Activated T-helper 9 cell treated with anti-CD3 and anti-CD28 coated beads, Interleukin-2, amount 50 U/mL, for 16 hours (primary cell): ENCODE measurements at places on chromosomes 1 and 21.

- no peak for DNase-seq
Measured at GRCh38 chr1:199978408-199978940, 49.0 kb upstream of the NR5A2 start.

DNA sequence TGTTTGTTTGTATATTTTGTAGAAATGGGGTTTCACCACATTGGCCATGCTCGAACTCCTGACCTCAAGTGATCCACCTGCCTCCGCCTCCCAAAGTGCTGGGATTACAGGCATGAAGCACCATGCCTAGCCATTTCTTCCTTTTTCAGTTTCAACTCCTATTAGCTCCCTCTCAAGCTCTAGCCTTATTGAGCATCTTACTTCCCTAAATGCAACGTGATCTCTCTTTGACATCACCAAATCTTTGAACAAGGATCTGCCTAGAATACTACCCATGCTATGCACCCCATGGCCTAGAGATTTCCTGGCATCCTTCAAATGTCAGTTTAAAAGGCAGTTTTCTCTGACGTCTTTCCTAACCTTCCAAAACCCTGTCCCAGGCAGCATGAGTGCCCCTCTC lies 91.1 kb upstream of the NR5A2 start:
- no peak for DNase-seq

DNA sequence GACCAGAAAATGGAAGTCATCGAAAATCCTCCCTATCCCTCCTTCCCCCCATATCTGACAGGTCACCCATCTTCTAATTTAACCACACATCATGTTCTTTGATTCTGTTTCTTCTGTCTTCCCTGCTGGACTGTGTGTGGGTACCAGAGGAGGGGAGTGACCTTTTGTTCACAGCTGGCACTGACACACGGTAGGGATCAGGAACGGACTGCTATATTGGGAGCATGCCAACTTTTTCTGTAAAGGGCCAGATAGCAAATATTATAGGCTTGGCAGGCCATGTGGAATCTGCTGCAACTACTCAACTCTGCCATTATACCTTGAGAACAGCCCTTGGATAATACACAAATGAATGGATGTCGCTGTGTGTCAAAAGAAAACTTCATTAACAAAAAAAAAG lies 7.5 kb upstream of the TOMM20 start:
- DNase-seq = no peak

DNA sequence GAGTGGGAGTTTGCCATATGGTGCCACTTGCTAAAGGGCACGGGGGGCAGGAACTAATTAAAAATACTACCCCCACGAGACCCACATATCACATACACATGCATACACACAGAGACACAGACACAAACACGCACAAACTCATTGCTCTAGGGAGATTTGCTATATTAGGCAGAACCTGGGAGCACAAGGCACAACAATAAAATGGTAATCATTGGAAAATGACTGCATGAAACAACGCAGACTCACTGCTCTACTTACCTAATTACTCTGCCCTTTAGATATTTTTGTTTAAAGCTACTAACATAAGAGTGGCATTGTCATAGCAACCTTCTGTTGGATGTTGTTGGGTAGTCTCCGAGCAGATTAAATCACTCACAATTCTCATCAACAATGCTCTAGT lies 20.3 kb upstream of the RGS4 start:
- no peak for DNase-seq

DNA sequence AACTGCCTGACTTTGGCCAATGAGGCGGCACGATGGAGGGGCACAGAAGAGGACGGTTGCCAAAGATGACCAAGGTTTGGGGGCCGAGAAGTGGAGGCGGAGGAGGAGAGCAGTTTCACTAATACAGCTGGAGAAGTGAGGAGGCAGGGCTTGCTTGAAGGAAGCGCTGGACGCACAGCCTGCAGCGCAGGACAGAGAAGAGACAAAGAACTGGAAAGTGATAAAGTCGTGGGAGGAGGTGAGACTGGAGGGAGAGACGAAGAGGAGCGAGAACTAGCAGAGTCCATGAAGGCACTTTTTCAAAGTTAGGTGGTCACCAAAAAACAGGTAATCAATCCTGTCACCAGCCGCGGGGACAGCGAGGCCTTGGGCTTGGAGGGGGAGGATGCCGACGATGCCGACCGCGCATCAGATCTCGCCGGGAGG lies 771 bp downstream of the PACC1 start:
- peak; percentile 17 for DNase-seq

DNA sequence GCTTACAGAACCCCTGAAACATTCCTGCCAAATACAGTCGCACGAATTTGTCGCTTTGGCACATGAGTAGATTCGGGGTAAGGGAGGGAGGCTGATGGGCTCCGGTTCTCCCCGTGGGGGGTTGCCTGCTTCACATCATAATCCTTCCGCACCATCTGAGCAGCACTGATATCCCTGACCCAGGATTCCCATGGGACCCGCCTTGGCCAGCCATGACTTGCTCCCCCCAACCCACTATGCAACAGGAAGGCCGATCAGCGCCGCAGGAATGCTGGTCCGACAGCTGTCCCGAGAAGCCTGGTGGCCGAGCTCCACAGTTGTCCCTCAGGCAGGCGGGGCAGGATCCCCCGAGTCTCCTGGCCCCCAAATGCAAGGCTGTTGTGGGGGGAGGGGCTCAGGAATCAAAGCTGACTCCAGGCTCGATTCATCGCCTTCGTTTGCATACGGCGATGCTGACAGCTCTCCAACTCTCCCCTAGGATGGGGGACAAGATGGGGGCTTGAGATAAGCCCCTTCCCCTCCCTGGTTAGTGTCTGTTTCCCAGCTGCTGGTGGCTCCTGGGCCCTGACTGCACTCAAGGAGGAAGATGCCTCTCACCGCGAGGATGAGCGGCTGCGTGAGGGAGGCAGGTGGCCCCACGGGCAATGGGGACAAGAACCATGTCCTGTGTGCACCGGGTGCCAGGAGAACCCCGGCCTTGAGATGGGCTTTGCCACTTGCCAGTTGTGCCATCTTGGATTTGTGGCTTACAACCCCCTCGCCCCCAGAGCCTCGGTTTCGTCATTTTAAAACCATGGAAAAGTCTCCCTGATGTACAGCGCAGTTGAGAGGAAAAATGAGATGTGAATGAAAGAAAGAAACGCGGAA lies 9.3 kb downstream of the DRAXIN start:
- no peak for DNase-seq

DNA sequence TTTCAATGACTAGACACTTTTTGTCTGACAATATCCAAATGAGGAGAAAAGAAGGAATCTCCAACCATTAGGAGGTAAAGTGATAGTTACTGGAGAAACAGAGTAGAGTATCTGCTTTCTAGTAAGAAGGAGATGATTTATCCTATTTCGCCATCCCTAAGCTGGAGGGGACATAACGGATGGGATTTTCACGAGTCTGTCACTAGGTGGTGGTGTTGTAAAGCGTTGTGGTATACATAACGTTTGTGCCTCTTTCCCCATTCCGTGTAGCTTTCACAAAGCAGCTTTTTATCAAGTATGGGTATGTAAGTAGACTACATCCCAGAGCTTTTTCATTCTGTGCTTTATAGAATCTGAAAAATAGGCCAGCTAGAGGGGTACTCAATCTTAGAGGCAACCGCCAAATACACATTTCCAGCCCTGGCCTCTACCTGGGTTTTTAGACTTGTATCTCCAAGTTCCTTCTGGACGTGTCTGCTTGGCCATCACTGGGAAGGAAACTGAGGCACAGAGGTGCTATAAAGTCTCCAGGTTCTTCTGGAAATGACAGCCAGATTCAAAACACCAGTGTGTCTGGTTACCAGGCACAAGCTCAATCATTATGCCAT lies 33.3 kb upstream of the FAM3B start:
- DNase-seq = no peak

GRCh38 chr1:189805735-189806134 lies 671.9 kb downstream of the BRINP3 start:
- DNase-seq = no peak

GRCh38 chr1:58584082-58584895 lies 7.2 kb upstream of the TACSTD2 start:
- no peak for DNase-seq

- DNase-seq = no peak
Measured at GRCh38 chr1:100607628-100608240, 69.8 kb downstream of the GPR88 start.

- DNase-seq = no peak
Measured at GRCh38 chr1:178953034-178953433, 72.7 kb upstream of the FAM20B start.

- no peak for DNase-seq
Measured at GRCh38 chr1:167479331-167479979, 38.9 kb downstream of the CD247 start.

DNA sequence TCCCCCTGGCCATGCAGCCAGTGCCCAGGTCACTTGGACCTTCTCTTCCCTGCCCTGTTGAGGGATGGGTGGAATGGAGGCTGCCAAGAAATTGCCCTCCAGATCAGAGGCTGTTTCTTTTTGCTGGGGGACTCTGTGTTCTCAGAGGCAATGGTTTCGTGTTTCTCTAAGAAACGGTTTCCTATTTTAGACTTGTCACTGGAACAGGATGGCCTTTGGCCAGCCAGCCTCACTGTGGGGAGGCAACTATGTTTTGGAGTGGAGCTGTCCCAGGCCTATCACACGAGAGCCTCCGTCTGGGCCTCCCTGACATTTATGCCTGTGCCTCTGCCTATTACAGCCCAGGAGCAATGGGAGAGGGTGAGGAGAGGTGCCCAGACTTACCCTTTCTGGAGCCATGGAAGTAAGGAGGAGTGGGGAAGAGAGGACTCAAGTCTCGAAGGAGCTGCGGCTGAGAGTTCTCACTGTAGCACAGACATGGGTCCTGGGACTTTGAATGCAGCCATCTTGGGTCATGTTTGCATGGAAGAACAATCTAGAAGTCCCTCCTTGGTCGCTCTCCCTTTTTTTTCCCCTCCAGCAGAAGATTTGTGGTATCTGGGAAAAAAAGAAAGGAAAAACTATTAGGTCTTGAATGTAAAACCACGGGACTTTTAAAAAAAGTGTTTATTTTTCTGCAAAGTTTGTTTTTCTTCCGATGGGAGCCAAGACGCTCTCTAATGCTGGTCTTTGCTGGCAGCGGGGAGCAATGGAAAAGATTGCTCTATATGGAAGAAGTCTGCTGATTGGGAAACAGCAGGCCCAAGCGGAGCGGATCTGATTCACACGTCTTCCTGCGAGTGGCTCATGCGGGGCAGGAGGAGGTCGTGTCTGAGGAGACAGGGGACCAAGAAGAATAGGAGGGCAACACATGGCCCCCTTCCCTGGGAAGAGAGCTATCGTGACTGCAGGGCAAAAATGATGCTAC lies 219.2 kb downstream of the FOXD2 start:
- DNase-seq = no peak

DNA sequence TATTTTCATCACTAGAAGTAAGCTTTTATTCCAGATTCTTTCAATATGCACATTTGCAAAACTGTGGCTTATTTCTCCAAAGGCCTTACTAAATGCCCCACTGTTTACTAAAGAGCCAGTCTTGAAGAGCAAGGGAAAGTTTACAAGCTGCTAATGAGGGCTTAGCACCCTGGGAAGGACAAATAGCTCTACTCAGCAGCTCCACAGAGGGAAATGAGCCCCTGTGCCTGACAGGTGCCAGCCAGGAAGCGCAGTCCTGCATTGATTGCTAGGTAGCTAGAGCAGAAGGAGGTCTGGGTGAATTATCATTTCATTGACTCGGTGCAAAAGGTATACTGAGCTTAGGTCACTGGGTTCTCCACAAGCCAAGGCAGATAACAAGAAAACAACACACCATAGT lies 307.0 kb downstream of the SETD4 start:
- no peak for DNase-seq

GRCh38 chr1:180611016-180611930 lies 20.5 kb upstream of the XPR1 start:
- DNase-seq = no peak

DNA sequence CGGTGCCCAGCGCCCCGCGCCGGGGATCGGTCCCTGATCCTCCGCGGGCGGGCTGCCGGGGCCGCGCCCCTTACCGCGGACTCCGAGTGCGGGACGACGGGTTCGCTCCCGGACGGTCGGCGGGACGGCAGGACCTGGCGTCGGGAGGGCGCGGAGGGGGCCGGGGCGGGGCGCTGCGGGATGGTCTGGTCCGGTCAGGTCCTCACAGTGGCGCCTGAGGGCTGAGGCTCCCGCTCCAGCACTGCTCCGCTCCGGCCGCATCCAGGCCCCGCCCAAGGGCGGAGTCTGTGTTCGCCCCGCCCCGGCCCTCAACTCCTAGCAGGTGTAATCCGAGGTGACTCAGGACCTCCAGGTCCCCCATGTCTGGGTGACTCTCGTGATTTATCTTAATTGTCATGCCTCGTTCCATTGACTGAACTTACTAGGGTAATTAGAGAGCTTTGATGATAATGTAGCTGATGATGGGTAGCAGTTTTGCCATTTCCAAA lies at the start of gene RAB3B:
Gene RAB3B (minus strand): TSS at position 223 of the 488 bp plus-strand sequence. CDS start 13,583 bp downstream, outside the sequence.
- peak; percentile 72 for DNase-seq

GRCh38 chr1:20164694-20165202 lies 21.1 kb upstream of the UBXN10 start:
- no peak for DNase-seq

DNA sequence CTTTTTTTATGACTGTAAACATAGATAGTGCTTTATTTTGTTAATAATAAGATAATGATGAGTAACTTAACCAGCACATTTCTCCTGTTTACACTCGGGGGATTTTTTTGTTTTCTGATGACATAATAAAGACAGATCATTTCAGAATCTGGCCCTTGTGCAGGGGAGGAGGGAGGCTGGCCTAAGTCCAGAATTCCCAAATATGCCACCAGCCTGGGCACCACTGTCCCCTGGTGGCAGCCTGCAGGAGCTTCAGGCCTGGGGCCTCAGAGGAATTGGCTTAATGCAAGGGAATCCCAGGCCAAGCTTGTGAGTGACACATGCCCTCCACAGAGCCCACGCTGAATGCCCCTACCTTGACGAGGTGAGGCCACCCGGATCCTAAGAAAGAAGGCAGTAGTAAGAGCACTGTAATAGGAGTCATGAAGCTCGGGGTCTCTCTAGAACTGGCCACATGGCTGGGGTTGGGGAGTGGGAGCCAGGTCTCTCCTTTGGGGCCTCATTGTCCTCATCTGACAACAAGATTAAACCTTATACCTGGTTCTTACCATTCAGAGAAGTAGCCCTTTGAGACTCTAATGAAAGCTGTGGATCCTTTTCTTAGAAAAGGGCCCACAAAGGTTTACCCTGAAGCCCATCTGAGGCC lies 24.1 kb downstream of the ETNK2 start:
- DNase-seq = no peak

DNA sequence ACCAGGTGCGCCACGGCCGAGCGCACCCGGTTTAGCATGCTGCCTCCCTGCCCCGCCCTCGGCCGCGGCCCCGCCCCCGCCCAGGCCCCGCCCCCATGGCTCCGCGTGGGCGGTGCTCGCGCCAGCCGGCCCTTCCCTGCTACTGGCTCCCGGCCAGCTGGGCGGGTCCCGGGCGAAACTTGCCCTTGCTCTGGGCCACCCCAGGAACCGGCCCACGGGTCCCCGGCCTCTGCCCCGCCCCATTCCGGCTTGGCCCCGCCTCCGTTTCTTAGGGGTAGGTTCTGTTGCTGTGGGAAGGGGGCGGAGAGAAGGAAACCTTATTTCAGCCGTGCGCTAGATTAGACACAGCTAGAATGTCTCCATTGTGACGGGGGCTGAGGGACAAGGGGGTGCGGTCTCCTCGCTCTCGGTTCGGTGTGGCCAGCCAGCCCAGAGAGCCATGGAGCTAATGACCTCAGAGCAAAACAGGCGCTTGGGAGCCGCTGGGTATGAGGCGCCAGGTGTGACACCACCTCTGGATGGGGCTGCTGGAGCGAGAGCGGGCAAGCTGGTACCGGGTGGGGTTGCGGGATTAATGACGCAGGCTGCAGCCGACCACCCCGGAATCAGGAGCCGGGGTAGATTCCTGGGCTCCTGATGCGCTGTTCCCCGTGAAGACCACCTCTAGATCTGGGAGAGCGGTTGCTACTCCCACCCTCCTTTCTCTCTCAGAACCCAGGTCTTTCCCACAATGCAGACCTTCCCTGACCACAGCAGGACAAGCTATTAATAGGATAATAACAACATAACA lies at the start of gene PPM1J:
Gene PPM1J (minus strand): TSS at position 69 of the 790 bp plus-strand sequence. CDS start 31 bp downstream, at position 38.
- peak; percentile 97 for DNase-seq
